ENCODE measurements at places on chromosomes 5 and 9. TPM values are rescaled to one million over a fixed set of nuclear protein-coding genes. Genes with fewer than 3 reads are reported as not detected.

PCDHAC1 gene
- total RNA-seq = 0.72 TPM

ITGA2 gene
- 7.0 TPM for total RNA-seq

IFNK gene
- total RNA-seq = not detected

ATP6V1G1 gene
- 615 TPM for total RNA-seq

RORB gene
- not detected for total RNA-seq

GGTA1 gene
- total RNA-seq = not detected

DAB2 gene
- 221 TPM for total RNA-seq

GABRA6 gene
- not detected for total RNA-seq

HSD17B3 gene
- not detected for total RNA-seq

N4BP3 gene
- 2.8 TPM for total RNA-seq

ZBTB34 gene
- 7.4 TPM for total RNA-seq

GZMA gene
- total RNA-seq = not detected

PCDHGB3 gene
- 0.53 TPM for total RNA-seq

OR1N1 gene
- total RNA-seq = not detected

IFNB1 gene
- total RNA-seq = not detected

- DNase-seq = no peak
Observed at GRCh38 chr9:122286764-122287163, 22.1 kb downstream of the MRRF start.

- no peak for DNase-seq
Observed at GRCh38 chr5:32022638-32023037, 151.5 kb downstream of the GOLPH3 start.

- peak; percentile 44 for DNase-seq
Observed at GRCh38 chr5:115068239-115069086, 101.2 kb downstream of the TRIM36 start.

DNA sequence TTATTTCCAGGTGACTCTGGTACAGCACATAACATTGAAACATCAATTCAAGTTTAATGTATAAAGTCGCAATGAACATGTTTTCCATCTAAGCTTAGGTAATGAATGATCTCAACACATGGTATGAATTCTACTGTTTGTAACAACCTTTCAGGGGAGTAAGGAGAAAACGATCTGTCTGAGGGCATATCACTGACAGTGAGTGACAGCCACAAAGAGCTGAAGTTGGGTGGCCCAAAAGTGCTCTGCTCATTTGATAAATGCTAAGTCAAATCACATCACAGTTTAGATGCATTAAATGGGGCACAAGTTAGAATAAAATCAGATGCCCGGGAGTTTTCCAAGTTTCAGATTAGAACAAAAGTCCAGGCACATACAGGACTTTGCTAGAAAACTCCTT, 1.2 kb downstream of the FANCC start:
- DNase-seq = no peak

- DNase-seq = peak; percentile 41
Observed at GRCh38 chr9:77588271-77588937, 59.7 kb downstream of the GNA14 start.

- DNase-seq = no peak
Observed at GRCh38 chr9:35839926-35840325, 10.9 kb downstream of the TMEM8B start.

GRCh38 chr5:110413856-110414255, 312.6 kb downstream of the TMEM232 start:
- DNase-seq = no peak

- DNase-seq = no peak
Observed at GRCh38 chr9:14779566-14780022, 57.1 kb upstream of the CER1 start.

DNA sequence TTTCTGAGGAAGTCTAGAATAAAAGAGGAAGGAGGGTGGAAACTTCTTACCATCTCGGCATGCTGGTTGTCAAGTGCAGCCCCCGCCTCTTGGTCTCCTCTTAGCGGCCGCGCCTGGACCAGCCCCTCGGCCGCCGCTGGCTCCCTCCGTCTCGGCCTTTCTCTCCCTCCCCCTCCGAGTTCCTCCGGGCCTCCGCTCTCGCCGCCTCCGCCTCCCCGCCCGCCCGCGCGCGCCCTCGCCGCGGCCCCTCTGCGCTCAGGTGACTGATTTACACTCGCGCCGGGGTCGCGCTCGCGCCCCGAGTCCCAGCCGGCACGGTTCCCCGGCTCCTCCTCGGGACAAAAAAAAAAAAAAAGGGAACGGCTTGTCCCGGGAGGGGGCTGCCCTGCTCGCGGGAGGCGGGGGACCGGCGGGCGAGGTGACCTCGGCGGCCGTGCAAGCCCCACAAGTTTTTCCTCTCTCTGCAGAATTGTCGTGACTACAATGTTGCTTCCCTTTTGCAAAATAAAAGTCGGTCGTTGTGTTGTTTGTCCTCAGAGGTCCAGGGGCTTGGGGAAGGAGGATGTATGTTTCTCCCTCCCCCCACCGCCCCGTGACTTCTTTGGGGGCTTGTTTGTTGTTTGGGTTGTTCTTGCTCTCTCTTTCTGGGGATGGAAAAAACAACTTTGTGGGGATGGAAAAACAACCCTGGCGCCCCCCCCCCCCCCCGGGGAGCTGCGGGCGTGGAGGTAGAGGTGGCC, at the start of gene BNC2:
Gene BNC2 (minus strand): TSS at position 75 of the 740 bp plus-strand sequence. CDS start 22 bp downstream, at position 53.
- peak; percentile 60 for DNase-seq

GRCh38 chr5:158811921-158812320, 287.8 kb downstream of the EBF1 start:
- DNase-seq = no peak

GRCh38 chr9:21399956-21400355, 9.0 kb upstream of the IFNA8 start:
- no peak for DNase-seq

DNA sequence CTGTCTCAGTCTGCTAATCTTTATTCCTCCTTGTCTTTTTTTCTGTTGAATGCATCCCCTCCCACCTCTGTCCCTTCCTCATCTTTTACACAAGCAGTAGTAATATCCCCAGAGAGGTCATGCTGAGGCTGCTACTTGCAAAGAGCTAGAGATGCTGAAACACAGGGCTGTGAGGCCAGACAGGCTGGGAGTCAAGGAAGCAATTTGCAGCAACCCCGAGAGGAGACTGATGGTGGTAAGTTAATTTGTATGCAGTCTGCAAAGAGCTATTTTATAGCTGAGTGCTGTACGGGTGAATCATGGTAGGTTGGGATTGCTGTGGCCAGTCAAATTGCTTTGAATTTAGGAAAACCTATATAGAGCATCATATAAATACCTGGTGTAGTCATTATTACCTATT, 90.2 kb upstream of the SLC24A2 start:
- no peak for DNase-seq

GRCh38 chr9:108620767-108621166, 235.0 kb downstream of the ACTL7B start:
- DNase-seq = no peak

DNA sequence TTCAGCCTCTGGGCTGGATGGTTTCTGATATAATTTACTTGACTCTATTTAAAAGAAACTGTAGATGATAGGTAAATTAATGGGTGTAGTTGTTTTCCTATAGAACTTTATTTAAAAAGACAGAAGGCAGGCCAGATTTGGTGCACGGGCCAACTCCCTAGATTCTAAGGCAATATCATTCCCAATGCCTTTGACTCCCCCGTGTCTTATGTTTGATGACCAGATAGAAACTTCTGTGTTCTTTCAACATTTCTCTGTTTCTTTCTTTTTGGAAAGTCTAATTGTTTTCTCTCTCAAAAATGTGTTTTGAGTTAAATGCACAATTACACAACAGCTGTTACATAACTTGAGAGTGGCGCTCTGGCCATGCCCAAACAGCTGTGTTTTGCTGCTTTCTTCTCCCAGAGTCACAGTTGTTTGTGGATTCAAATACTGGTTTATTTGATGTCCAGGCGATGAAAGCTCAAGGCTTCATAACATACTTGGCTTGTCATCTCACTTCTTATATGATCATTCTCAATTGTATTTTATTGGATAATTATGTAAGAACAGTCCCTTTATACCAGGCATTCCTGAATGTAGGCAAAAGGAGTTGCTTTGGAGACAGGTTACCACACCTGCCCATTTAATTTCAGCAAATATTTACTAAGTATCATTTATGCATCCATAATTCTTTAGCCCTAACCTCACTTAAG, 1.7 kb upstream of the ALDH1A1 start:
- DNase-seq = no peak

DNA sequence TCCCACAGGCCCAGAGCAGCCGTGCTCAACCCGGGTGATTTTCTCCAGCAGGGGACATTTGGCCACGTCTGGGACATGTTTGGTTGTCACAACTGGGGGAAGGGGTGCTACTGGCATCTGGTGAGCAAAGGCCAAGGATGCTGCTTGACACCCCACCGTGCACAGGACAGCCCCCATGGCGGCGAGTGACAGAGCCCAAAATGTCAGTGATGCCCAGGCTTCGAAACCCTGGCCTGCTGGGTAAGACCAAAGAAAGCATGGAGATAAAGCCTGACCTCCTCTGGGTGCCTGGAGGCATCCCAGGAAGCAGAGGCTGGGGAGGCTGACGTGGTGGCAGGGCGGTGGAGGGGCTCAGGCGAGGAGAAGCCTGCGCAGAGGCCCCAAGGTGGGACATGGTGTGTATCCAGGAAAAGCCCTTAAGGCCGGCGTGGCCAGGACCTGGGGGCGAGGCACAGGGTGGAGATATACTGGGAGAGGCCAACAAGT, 66.4 kb downstream of the ZNF354C start:
- no peak for DNase-seq

DNA sequence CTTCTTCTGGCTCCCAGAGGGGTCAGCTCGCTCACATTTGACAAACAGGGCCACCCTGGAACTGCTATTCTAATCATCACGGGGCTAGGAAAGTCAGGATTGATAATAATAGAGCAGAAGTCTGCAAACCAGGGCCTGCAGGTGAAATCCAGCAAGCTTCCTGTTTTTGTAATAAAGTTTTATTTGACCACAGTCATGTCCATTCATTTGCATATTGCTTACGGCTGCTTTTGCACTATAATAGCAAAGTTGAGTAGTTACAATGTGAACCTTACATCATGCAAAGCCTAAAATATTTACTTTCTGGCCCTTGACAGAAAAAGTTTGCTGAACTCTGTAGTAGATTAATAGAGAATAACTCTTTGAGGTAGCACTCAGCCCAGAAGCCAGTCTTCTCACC, 63.2 kb upstream of the CTXN3 start:
- DNase-seq = no peak

GRCh38 chr5:77970891-77971290, 194.8 kb upstream of the TBCA start:
- DNase-seq = no peak

DNA sequence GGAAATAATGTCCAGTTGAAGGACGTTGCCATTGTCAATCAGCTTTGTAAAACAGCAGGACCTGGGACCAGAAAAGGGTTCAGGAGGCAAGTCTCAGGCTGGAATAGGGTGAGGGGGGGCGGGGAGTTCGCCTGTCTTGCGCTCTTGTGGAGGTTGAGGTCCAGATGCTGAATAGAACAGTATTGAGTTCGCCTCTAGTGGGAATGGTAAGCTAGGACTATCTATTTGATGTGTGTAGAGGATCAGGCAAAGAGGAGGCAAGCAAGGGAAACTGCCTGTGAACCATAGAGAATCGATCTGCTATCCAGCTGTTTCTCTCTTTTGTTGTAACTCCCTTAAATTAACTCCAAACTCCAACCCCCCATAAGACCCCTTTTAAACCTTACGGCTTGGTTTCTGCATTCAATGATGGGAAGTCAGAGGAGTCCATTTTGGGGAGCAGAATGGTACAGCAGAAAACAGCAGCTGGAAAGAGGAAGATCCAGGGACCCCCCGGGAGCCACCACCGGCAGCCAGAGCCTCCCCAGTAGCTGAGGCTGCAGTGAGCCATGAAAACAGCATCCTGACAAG, 133.7 kb downstream of the SLC28A3 start:
- DNase-seq = no peak

GRCh38 chr5:148963664-148964063, 99.2 kb downstream of the SH3TC2 start:
- no peak for DNase-seq

GRCh38 chr9:971901-972500, 4.5 kb upstream of the DMRT3 start:
- no peak for DNase-seq

GRCh38 chr5:115069087-115069968, 100.4 kb downstream of the TRIM36 start:
- DNase-seq = peak; percentile 83

DNA sequence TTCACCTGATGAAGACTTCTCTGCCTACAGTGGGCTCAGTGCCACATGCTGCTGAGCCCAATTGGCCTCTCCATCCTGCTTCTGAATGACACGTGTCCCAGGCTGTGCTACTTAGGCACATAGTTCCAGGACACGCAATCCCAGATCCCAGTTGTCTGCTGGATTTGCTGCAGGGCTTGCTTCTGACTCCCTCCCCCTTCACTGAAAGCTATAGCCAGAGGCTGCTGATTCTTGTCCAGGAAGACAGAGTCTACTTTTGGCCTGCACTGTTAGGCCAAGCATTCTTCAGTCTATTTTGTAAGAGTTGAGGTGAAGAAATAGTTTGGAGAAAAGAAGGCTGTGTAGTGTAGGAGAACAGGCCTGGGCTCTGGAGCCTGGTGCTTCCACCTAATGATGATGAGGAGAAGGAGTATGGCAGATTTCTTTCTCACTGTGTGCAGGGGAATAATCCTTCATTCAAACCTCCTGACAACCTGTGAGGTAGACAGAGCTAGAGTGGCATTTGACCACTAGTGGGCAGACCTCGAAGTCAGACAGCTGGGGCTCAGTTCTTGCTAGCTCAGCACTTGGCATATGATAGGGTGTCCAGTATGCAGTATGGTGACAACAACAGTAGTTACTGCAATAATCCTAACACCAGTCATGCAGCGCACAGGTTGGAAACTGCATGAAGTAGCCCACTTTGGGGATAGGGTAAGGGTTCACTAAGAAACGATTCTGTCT, 19.5 kb upstream of the ASPN start:
- peak; percentile 86 for DNase-seq

GRCh38 chr5:168800701-168801100, 221.5 kb upstream of the PANK3 start:
- DNase-seq = no peak

GRCh38 chr9:88387036-88387551, 1.1 kb upstream of the SPIN1 start:
- DNase-seq = no peak

- DNase-seq = peak; percentile 70
Observed at GRCh38 chr5:136174021-136174659, 18.8 kb downstream of the SMIM32 start.

GRCh38 chr9:22356985-22357384, 89.6 kb upstream of the DMRTA1 start:
- no peak for DNase-seq

- DNase-seq = no peak
Observed at GRCh38 chr5:150137168-150137957, 18.3 kb downstream of the PDGFRB start.

- DNase-seq = no peak
Observed at GRCh38 chr5:9439531-9440292, 106.2 kb downstream of the SEMA5A start.
